ENCODE measurements at places on chromosomes 6 and 20.
A peak's percentile ranks its signal among the peaks of the same experiment; 100 is the strongest.

- DNase-seq, result no peak
These were observed 975.1 kb downstream of the TFAP2A start for GRCh38 chr6:9439621-9440330.

GRCh38 chr6:162184465-162184864, 543.1 kb downstream of the PRKN start:
- DNase-seq, result no peak

GRCh38 chr6:30490026-30490876, 942 bp downstream of the HLA-E start:
- peak; percentile 45 for DNase-seq

- no peak for DNase-seq
These were observed 523 bp downstream of the CPXM1 start for GRCh38 chr20:2799688-2800520.

DNA sequence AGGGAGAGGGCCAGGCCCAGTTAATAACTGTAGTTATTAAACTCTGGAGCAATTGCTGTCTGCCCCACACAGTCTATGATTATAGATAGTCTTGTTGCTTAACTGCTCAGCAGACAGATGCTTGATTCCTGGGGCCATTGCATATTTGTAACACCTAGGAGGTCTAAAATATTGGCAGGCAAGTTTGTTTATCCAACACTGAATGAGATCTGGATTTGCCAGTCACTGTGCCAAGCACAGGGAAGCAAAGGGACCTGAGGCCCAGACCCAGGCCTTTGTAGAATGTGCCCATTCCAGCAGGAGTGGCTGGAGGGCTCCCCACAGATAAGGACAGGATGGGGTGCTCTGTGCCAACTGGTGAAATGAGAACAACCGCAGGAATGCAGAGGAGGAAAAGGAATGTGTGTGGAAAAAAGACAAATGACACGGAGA, 17.6 kb upstream of the ENTPD6 start:
- no peak for DNase-seq

DNA sequence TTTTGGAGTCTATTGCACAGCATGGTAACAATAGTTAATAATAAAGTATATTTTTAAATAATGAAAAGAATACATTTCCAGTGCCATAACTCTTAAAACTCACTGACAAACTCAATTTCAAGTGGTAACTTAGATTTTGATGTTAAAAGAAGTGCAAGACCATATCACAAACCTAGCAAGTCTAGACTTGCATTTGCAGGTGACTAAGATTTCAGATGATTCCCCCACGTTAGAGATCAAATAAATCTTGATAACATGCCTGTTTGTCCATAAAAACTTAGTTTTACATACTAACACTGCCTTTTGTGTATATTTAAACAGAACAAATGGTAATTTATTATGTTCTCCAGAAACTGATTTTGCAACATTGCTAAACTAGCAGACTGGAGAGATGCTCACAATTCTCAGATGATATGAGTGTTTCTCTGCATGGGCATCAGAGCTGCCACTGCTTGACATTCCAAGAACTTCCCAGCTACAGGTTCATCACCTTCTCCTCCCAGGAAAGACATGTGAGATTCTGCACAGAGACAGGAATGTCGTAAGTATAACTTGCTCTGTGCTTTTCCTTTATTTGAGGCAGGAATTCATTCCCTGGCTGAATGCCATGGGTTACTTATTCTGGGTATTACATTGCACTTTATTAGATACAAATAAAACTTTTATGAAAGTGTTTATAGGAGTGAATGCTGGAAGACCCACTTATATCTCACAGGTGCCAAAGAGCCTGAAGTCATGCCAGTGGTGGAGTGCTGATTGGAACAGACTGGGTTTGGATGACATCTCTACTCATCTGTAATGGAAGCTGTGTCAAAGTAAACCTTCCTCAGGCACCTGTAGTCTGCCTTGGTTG, 160.2 kb upstream of the FOXA2 start:
- no peak for DNase-seq

All from BE2C (cell line).